ENCODE measurements at places on chromosomes 2 and 18. TPM values are rescaled to one million over a fixed set of nuclear protein-coding genes. Genes with fewer than 3 reads are reported as not detected.

The NAT8 gene
- not detected for total RNA-seq

The CABYR gene
- 2.9 TPM for total RNA-seq

The ID2 gene
- total RNA-seq: 17.3 TPM

The SOS1 gene
- 11.4 TPM for total RNA-seq

The PLCD4 gene
- total RNA-seq: 1.4 TPM

The NEMP2 gene
- total RNA-seq: 6.1 TPM

The GALNT3 gene
- 4.6 TPM for total RNA-seq

The TSHZ1 gene
- 9.0 TPM for total RNA-seq

The MAL gene
- total RNA-seq: not detected

The UCN gene
- 1.1 TPM for total RNA-seq

The RFTN2 gene
- total RNA-seq: not detected

The KCNG2 gene
- not detected for total RNA-seq

The RNU2-63P gene
- not detected for total RNA-seq

The NEU2 gene
- total RNA-seq: not detected

The CUL3 gene
- 58.3 TPM for total RNA-seq

All from placental pericyte (primary cell).